HFF-Myc (cell line): ENCODE measurements at places on chromosomes 6 and 20.

GRCh38 chr6:105855433-105855832, 230.7 kb upstream of the PRDM1 start:
- no peak for DNase-seq

DNA sequence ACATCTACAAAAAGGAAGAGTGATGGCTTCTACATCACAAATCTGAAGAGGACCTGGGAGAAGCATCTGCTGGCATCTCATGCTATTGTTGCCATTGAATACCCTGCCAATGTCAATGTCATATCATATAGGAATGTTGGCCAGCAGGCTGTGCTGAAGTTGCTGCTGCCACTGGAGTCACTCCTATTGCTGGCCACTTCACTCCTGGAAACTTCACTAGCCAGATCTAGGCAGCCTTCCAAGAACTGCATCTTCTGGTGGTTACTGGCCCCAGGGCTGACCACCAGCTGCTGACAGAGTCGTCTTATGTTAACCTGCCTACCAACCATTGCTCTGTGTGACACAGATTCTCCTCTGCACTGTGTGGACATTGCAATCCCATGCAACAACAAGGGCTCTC, 111.8 kb downstream of the PERP start:
- no peak for DNase-seq

- DNase-seq = no peak
Measured at GRCh38 chr6:87661016-87661415, 41.0 kb downstream of the AKIRIN2 start.

DNA sequence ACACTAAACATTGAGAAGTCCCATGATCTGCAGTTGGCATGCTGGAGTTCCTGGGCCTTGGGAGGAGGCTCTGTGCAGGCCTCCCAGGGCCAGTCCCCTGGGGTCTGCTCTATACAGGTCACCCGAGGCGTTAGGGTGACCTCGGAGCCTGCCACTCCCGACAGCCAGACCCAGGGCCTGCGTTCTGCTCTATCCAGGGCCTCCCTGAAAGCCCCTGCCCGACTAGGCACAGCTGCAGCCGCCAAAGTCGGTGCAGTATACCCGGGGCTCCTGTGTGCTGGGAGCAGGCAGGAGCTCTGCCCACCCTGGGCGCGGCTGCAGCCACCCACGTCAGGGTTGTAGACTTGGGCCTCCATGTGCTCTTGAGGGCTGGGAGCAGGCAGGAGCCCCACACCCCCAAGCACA, 6.3 kb upstream of the OR14J1 start:
- DNase-seq = no peak

DNA sequence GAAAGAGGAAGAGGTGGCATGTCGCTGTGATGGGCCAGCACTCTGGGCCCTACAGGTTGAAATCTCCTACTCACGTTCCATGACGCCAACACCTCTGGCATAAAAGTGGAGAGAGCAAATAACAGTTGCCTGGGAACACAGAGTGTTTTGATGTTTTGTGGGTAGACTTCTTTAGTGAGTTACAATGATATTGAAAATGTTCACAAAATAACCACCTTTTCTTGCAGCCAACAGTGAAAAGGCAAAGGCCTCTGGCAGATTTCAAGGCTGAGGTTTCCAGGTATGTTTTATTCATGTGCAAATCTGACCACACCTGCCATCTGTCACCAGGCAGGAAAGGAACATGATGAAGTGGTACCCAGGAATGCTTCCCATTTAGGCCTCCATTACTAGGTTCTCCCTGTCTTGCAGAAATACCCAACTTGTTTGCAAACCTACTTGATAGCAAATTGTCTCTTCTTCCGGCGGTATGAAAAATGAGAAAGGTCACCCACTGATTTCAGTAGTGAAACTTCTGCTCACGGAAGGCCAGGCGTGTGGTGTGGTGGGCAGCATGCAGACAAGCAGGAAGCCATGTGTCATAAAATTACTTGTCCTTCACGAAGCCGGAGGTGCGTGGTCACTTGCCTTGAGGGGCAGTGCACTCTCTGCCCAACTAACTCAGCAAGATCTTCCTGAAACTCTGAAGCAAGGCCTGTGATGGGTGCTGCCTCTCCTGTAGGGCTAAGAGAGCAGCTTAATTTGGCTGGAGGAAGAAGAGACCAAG, 299.1 kb upstream of the PRDM1 start:
- no peak for DNase-seq

DNA sequence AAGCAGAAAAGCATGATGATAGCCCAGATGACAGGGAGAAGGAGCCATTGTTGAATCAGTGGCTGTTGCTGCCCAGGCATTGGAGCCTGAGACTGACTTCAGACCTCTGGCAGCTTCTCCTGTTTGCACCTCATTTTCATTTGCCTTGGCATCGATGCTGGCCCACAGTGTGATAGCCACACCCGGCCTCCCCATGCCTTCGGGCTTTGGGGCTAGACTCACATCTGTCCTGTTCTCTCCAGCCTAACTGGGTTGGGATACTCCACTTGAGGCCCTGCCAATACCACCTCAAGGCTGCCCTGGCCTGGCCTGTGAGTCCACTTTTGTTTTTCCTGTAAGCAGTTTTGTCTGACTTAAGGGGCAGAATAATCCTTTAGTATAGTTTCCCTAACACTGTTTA, 140.4 kb downstream of the UST start:
- DNase-seq = no peak

DNA sequence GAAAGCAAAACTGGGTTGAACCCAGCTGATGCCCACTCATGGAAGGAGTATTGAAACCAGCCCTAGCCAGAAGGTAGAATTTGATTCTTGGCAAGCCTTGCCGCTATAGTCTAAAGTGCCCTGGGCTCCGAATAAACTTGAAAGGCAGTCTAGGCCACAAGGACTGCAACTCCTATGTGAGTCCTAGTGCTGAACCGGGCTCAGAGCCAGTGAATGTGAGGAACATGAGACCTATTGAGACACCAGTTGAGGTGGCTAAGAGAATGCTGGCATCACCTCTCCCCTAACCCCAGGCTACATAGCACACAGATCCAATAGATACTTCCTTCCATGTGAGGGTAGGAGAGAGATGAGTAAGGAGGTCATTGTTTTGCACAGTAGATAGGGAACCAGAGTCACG, 3.5 kb upstream of the DEFB110 start:
- DNase-seq = no peak

DNA sequence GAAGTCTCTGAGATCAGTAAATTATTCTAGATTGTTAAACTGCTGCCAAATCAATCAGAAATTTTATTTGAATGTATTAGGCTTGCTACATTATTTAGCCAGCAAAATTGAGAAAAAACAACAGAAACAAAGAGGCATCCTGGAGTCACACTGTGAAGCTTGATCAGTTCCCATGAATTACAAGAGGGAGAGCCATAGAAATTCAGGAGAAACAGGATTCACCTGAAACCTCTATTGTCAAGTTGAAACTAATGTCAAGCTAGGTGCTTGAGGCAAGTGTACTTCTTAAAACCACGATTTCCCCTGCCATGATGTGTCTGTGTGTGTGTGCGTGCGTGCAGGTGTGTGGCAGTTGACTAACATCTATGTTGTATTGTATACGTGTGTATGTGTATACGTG, 439.1 kb upstream of the NOX3 start:
- DNase-seq = no peak

GRCh38 chr6:51704932-51705540, 382.4 kb downstream of the PKHD1 start:
- no peak for DNase-seq

GRCh38 chr6:153043719-153044118, 41.2 kb upstream of the MTRF1L start:
- DNase-seq = no peak

DNA sequence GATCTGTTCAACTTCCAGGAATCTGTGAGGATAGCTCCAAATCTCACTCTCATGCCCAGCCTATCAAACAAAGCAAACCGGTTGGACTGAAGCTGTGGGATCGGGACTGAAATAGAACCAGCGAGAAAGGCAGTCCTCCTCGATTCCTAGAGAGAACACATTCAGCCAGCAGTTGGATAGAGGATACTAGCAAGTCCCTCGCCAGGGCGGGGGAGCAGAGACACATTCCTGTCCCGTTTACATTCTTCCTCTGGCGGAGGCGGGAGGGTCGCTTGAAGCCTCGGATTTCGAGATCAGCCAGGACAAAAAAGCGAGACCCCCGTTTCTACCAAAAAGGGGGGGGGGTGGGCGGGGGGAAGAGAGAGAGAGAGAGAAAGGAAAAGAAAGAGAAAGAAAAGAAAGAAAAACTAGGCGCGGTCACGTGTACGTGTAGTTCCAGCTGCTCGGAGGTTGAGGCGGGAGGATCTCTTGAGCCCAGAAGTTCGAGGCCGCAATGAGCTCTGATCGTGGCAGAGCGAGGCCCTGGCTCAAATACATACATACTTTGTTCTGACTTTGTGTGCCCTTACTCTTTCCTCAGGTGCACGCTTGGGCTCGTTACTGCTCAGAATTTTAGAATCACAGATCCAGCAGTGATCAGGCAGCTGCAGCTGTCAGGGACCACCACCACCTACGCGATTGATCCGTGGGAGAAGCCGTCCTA, 19.5 kb downstream of the ZNF311 start:
- DNase-seq = peak; percentile 97

DNA sequence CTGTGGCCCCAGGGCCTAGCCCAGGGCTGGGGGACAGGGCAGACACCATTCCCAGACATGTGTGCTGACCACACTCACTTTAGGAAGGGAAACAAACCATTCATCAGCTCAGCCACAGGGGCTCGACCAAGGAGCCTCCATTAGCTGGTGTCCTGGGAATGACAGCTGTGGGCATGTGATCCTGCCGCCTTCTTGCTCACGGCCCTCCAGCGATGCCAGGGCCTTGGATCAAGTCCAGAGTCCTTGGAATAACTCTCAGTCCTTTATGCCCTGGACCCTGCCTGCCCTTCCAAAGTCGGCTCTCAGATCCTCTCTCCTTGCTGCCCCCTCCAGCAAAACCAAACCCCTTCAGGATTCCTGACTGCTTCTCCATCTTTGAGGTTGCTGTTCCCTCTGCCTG, 165.0 kb upstream of the RNF24 start:
- DNase-seq = no peak

DNA sequence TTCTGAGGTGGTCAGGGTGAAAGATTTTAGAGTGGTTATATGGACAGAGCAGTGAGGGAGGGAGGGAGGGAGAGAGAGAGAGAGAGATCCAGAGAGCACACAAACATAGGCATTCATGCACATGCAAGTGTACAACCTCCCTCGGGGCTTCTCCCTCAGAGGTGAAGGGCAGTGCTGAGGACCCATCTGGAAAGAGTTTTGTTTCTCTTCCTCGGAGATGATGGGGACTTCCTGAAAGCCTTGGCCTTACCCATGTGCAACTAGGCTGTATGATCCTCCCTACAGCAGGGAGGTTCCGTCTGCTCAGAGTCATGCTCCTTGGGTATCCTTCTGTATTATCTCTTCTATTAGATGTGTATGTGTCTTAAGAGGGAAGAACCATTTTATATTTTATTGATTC, 21.4 kb upstream of the TSPYL1 start:
- no peak for DNase-seq

- no peak for DNase-seq
Measured at GRCh38 chr20:50921803-50922501, 9.3 kb downstream of the ADNP start.

GRCh38 chr6:89357390-89357789, 4.9 kb upstream of the UBE2J1 start:
- no peak for DNase-seq

GRCh38 chr6:97128507-97128906, 154.5 kb downstream of the MMS22L start:
- DNase-seq = no peak

DNA sequence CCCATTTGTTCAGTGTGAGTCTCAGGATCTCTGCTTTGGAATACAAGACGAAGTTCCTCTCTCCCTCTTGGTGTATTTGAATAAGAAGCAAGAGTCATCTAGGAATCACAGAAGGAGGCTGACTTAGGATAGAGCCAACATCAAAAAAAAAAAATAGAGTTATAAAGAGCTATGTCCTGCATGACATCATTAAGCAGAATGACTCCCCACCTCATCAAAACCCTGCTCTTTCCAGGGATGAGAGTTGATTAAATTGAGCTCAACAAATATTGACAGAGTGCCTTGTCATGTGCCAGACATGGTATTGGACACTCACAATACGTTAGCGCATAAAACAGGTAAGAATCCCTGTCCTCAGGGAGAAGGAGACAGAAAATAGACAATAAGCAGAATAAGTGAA, 48.6 kb upstream of the TNFAIP3 start:
- DNase-seq = no peak

GRCh38 chr6:6494677-6495076, 93.8 kb upstream of the LY86 start:
- no peak for DNase-seq

- no peak for DNase-seq
Measured at GRCh38 chr6:136752554-136752953, 39.7 kb downstream of the MAP3K5 start.

DNA sequence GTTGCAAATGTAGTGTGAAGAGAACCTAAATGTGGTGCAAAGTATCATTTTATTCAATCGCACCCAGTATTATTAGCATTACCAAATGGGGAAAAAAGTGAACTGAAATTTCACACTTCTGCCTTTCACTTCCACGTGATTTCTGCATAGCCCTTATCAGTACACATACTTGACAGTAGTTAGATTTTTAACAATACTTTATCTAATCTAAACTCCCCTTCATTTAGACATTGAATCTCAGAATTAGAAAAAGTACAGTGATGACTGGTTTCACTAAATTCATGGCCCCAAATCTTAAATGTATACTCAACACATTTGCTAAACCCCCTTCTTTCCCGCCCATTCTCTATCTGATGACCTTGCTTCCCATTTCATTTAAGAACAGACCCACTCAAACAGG, 14.3 kb downstream of the STX7 start:
- no peak for DNase-seq

DNA sequence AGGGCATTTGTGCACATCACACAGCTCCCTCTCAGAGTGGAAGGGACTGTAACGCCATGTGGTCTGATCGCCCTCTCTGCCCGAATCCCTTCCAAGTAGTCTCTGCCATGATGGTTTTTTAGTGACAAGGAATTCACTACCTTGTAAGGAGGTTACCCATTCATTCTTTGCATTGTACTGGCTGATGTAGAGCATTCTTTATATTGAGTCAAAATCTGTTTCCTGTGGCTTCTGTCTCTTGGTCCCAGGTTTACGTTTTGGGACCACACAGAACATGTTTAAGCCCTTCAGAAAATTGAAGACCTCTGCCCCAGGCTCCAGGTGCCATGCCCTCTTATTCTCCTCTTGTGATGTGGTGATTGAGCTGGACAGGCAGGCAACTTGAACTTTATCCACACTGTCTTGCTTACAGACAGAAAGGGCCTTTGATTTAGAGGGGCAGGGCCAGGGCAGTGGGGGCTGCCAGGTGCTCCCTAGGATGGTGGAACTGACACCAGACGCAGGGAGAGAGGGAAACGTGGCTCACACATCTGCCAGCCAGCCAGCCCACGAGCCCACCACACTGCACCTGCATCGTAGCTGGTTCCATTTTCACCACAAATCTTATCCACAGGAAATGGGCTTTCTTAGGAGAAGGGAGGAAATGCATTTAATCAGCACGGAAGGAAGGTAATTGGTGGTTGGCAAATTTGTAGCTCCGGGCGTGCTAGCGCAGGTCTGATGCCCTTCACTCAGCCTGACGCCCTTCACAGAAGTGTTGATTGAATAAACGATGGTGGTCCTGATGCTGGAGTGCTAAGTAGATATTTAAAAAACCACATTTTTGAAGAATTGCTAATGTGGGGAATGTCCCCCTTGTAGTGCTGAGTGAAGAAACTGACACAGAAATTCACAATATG, 78.2 kb downstream of the TCP11 start:
- DNase-seq = no peak

- no peak for DNase-seq
Measured at GRCh38 chr6:43909474-43910148, 139.6 kb downstream of the VEGFA start.

GRCh38 chr6:25942561-25943147, 12.2 kb upstream of the SLC17A2 start:
- peak; percentile 21 for DNase-seq

- DNase-seq = no peak
Measured at GRCh38 chr6:107821591-107821990, 2.5 kb downstream of the SCML4 start.
